ENCODE measurements at places on chromosomes 16 and 17.

GRCh38 chr16:933581-933980 lies 37.2 kb downstream of the LMF1 start:
- DNase-seq: no peak

DNA sequence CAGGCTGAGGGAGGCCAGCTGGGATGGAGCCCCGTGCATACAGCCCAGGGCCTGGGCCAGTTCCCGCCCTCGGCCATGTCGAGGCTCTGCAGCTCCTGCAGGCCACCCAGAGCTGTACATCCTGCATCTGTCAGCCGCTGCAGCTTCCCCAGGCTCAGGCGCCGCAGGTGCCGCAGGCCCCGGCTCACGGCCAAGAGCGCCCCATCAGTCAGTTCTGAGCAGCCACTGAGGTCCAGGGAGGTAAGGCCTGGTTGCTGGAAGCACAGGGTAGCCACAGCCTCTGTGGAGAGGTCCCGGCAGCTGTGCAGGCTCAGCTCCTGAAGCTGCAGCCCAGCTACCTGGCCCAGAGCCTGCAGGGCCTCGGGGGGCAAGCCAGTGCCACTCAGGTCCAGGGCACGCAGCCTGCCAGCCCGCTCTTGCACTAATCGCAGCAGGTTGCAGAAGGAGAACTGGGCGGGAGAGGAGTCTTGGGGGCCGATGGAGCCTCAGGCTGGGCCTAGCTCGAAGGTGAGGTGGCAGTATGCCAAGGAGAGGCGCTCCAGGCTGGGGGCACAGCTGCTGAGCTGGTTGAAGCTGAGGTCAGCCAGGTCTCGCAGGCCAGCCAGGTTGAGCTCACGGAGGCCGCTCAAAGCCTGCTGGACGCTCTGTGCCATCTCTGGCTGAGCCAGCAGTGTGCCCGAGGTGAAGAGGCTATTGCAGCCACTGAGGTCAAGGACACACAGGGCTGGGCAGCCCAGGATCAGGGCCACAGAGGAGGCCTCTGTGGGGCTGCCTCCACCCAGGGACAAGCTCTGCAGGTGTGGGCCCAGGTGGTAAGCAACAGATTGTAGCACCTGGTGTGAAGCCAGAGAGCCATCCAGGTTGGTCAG lies 11.4 kb downstream of the ELMO3 start:
- DNase-seq: no peak

DNA sequence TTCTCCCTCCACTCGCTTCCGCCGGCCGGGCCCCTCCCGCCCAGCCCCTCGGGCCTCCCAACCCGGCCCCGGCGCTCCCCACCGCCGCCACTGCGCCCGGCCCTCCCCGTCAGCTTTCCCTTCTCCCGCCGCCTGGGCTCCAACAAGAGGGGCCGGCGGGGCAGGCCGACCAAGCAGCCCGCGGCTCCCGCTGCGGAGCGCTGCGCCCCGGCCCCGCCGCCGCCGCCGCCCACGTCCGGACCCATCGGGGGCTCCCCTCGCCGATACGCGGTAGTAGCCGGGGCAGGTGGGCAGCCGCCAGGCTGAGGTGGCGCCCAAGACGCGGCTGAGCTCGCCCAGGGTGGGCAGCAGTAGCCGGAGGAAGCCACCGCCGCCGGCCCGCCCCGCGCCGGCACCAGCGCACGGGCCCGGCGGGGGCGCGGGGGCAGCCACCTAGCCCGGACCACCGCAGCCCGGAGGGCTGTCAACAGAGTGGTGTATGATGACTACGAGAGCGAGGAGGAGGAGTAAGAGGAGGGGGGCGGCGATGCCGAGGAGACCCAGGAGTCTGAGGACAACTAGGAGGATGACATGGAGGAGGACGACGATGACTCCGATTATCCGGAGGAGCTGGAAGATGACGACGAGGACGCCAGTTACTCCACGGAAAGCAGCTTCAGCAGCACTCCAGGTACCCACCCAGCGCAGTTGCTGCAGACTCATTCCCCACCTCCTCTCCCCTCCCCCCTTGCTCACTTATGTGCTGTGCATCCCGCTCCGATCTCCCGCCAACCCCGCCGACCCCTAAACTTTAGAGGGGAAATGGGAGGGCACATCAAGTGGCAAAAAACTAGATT lies 498 bp downstream of the LRRC37B start:
- peak; percentile 52 for DNase-seq

DNA sequence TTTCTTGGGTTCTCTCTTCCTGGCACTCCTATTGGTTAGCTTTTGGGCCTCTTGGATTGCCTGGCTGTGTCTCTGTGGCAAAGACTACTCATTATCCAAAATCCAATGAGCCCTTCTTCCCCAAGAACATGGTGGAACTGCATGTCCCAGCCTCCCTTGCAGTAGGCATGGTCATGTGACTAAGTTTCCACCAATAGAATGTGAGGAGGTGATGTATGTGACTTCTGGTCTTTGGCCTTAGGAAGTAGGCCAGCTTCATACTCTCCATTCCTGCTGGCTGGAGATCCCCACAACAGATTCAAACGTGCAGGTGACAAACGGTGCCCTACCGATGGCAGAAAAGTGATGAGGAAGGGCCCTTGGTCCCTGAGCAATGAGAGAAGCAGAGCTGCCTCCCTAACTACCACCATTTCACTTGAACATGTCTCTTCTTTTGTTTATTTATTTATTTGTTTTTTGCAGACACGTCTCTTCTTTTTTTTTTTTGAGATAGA lies 17.3 kb upstream of the SPN start:
- no peak for DNase-seq

DNA sequence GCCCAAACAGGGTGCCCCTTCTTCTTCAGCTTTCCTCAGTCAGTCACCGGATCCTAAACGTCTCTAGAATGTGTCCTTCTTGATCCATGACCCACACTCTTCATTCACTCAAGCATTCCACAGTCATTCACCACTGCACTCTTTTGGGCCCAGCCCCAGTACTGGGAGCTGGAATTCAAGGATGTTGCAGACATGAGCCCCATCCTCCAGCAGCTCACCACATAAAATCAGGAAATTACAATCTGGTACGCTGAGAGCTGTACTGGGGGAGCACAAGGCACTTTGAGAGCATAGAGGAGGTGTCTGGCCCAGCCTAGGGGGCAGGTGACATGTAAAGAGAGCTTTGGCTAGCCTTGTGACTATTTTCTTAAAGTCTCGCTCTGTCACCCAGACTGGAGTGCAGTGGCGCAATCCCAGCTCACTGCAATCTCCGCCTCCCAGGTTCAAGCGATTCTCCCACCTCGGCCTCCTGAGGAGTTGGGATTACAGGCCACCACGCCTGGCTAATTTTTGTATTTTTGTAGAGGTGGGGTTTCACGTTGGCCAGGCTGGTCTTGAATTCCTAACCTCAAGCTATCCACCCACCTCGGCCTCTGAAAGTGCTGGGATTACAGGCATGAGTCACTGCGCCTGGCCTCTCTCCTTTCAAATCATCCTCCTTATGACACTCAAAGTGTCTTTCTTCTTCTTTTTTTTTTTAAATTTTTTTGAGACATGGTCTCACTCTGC lies 18.7 kb downstream of the CES4A start:
- peak; percentile 22 for DNase-seq

GRCh38 chr17:8225813-8226535 lies 15.6 kb upstream of the AURKB start:
- DNase-seq: peak; percentile 75

GRCh38 chr17:11324846-11325420 lies 83.9 kb downstream of the SHISA6 start:
- DNase-seq: no peak

- DNase-seq: peak; percentile 59
Measured at GRCh38 chr17:80716986-80717719, 172.5 kb downstream of the RPTOR start.

GRCh38 chr17:60248618-60249289 lies 99.0 kb downstream of the CA4 start:
- no peak for DNase-seq

- DNase-seq: no peak
Measured at GRCh38 chr17:48725288-48726064, 2.5 kb downstream of the PRAC2 start.

- DNase-seq: peak; percentile 55
Measured at GRCh38 chr17:17467720-17468119, 9.1 kb upstream of the MED9 start.

DNA sequence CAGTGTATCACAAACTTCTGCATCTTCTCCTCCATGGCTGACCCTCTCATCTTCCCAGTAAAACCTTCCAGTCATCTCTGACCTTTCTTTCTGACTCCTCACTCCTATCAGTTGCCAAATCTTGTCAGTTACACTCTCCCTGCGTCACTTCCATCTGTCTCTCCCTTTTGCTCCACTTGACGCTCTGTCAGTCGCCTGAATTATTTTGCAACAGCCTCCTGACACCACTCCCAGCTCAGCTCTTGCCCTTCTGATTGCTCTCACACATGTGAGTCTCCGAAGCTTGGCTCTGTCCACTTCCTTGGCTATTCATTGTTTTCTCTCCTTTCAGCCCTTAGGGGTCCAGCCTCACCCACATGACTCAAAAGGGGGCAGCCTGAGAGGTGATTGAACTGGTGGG lies 27.7 kb downstream of the DHRS7C start:
- no peak for DNase-seq

- peak; percentile 99 for DNase-seq
Measured at GRCh38 chr16:86575754-86576557, 2.4 kb upstream of the FOXL1 start.

- DNase-seq: no peak
Measured at GRCh38 chr17:8160741-8161221, 2.0 kb downstream of the VAMP2 start.

- no peak for DNase-seq
Measured at GRCh38 chr17:68035131-68035522, 408 bp upstream of the KPNA2 start.

- DNase-seq: no peak
Measured at GRCh38 chr17:81313776-81314397, 18.8 kb upstream of the SLC38A10 start.

DNA sequence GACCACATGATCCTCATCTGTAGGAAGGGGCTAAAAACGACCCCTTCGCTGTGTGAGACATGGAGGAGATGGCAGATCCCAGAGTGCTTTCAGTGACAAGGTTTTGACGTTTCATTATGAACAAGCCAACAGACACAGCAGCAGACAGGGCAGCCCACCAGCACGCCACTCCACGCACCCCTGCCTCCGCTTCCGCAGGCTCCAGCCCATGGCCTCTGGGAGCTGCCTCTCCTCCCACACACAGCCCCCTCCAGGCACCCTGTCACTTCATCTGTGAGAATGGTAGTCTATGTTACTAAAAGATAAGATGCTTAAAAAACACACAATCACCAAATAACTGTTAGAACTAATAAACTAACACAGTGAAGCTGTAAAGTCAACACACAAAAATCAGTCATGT lies 12.3 kb upstream of the ADCY7 start:
- DNase-seq: no peak

GRCh38 chr16:8096211-8096610 lies 494.1 kb downstream of the TMEM114 start:
- DNase-seq: no peak

- no peak for DNase-seq
Measured at GRCh38 chr17:76585033-76585648, 519 bp downstream of the ST6GALNAC2 start.

DNA sequence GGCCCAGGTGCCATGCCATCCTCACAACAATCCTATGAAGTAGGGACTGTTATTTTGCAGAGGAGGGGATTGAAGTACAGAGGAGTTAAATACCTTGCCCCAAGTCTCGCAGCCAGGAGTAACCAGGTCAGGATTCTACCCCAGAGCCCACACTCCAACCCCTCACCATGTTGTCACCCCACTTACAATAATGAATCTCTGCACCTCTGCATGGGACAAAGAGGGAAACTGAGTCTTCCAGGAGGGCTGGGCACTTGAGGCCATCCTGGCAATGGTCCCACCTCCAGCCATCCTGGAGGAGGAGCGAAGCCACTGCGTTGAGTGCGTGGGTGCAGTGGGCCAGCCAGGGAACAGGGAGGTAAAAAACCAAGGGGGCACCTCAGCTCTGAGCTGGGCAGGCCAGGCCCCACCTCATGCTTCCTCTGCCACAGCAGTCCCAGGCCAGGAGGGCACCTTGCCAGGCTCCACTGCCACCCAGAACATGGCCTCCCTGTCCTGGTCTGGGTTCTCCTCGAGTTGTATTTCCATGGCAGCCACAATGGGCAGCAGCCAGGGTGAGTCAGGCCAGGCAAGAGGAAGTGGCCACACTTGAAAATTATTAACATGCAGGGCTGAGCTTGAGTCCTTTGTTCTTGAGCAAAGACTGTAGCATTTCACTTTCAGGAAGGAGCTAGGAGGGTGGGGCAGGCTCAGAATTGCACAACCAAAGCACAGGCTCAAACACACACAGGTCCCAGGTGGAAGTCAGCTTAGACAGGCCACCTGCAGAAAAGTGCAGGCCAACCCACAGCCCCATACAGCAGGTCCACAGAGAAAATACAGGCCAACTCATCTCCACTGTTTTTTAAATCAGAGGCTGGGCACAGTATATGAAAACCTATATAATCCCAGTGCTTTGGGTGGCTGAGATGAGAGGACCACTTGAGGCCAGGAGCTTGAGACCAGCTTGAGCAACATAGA lies 52.1 kb downstream of the CUEDC1 start:
- DNase-seq: peak; percentile 82

DNA sequence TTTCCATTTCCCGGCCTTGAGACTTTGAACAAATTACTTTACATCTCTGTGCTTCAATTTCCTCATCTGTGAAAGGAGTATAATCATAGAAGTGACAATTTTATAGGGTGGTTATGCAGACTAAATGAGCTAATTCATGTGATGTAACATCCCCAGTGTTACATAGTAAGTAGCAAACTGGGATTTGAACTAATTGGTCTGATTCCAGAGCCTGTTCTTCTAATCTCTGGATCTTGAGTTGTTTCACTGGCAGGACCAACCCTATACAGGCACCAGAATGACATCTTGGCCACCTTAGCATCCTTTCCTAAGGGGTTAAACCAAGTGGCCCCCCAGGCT lies 77.7 kb downstream of the AATF start:
- DNase-seq: no peak

DNA sequence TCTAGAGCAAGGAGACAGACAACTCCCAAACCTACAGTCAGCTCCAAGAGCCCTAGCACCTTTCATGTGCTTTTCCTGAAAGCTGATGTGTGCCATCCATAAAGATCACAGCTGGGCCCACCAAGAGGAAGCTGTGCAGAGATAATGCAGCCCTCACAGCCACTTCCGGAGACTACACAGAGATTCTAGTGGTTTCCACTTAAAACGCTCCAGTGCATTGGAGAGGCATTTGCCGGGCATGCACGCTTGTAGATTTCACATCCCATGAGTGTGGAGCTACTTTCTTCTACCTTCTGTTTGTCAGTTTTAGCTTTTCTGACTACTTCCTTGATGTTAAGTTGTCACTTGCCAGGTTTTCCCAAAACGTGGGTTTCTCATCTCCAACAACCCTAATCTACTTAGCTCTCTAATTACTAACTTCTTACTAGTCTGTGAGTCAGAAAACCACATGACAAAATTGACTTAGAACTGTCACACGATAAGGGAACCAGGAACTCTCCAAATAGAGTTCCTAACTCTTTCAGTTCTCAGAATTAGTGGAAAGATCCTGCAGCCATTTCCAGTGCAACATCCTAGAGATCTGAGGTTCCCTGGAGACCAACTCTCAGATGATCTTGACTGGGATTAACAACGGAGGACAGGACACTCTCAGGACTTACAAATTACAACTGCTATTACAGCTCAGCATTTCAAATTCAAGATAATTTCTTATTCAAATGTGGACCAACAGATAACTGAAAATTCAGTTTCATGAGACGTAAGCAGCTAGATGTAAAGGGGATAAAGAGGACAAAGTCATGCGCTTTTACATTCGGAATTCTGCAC lies 28.6 kb downstream of the PMP22 start:
- peak; percentile 52 for DNase-seq

GRCh38 chr17:59757881-59758385 lies 50.5 kb downstream of the VMP1 start:
- no peak for DNase-seq

- no peak for DNase-seq
Measured at GRCh38 chr17:30717291-30718098, 107.0 kb downstream of the CRLF3 start.

- DNase-seq: no peak
Measured at GRCh38 chr16:3652373-3653195, 1.9 kb upstream of the DNASE1 start.

All from foreskin fibroblast (primary cell).